ENCODE measurements at places on chromosomes 13 and 19.

GRCh38 chr13:50417597-50417996 lies 402.4 kb downstream of the KCNRG start:
- DNase-seq: no peak

DNA sequence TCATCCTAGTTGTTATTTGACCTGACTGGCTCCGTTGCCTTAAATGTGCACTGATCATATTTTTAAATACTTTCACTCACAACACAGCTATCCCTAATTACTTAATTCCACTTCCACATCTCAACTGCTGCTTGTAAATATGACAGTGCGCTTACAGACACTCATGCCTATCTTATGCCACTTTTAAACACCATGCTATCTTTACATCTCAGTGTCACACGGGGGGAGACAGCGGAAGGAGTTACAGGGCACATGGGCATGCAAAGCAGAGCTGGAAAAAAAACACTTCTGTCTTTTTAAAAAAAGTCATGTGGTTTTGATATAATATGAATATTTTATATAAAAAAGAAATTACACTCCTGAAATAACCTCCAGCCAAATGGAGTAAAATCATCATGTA lies 44.1 kb downstream of the SMAD9 start:
- no peak for DNase-seq

GRCh38 chr13:25248071-25248470 lies 39.2 kb downstream of the MTMR6 start:
- no peak for DNase-seq

GRCh38 chr19:15562861-15563260 lies 52.2 kb upstream of the CYP4F8 start:
- DNase-seq: no peak

- DNase-seq: no peak
Measured at GRCh38 chr19:5593343-5594255, 25.8 kb upstream of the TINCR start.

DNA sequence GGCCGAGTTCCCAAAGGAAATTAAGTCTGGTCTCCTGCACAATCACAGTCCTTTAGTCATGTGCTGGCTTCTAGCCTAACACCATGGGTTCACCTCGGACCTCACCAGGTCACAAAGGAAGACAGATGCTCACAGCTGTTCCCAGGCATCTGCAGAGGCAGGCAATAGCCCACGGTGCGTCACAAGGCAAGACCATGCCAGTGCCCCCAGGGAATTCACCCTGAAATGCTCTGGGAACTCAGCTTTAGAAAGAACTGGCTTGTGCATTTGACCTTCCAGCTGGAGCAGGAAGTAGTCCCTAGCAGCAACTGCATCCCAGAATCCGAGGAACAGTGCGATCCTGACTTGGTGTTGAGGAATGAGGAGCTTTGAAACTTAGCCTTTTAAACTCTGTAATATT lies 96.8 kb upstream of the WASF3 start:
- no peak for DNase-seq

DNA sequence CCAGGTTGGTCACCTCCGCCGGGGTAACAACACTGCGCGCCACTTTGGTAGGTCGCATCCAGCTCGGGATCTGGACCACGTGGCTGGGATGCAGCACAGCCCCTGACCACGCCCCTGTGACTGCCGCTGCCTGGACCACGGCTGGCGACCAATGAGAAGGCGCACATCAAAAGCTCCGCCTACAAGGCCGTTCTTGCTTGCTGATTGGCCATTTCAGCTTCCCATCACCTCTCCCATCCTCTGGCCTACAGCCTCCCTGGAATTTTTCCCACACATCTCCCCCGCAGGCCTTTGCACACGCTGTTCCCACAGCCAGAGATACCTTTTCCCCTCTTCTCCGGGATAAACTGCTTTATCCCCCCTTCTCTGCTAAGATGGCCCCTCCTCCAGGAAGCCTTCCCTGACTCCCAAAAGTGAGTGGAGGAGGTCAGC lies 12.5 kb upstream of the MAP1S start:
- no peak for DNase-seq

DNA sequence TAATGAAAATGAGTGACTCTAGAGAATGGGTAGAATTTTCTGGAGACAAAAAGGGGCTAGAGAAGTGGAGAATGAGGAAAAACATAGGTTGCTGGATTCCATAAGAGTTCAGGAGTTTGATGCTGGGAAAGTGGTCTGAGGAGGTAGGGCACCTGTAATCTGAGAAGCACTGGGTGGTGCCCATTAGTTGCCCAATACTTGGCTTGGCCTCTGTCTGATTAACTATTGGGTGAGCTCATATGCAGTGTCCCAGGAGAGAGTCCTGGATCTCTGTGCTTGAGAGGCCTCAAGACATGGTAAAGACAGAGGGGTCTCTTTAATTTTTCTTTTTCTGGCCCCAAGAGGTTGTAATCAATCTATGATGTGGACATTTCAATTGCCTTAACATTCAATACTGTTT lies 390.1 kb downstream of the TDRD3 start:
- DNase-seq: no peak

DNA sequence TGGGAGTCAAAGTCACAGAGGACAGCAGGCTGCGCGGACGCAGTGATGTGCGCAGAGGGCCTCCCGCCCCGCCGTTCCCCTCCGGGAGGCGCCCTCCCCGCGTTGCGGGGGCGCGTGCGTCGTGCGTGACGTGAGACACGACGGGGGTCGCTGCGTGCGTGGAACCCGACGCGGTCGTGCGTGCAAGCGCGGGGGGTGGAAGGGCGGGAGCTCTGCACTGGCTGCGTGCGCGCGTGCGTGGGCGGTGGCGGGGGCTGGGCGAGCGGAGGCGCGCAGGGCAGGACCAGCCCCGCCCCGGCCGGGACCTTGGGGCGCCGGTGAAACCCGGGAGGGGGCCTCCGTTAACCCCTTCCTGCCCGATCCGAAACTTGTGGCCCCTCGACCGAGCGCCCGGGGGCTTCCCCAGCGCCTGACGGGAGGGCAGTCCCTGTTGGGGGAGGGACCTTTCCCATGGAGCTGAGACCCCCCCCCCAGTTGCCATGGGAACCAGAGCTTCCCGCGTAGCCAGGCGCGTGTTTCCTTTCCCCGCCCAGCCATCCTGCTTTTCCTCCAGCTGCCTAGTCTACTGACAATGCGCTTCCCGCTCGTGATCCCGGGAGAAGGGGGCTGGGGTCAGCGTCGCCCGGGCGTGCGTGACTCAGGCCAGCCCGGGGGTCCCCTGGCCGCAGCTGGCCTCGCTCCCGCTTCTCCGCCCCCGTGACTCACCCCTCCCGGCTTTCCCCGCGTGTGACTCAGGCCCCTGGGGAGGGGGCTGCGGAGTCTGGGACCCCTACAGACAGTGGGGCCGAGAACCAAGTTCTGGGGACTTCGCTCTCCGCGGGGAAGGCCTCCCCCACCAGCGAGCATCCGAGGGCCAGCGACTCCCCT lies 7.3 kb upstream of the HOOK2 start:
- no peak for DNase-seq

DNA sequence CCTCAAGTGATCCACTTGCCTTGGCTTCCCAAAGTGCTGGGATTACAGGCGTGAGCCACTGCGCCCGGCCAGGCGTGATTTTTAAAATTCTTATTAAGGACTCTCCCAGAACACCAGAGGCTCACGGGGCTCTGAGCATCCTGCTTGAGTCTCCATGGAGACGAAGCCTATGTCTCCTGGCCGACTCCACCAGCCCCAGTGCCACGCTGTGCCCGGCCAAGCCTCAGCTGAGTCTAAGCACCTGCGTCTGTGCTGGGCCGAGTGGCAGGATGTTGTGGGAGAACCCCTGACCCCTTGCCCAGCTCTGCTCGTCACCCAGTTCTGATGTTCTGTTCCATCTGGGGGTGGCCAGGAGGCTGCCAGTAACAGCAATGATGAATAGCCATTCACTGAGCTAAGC lies 3.9 kb upstream of the CELF5 start:
- DNase-seq: no peak

- DNase-seq: no peak
Measured at GRCh38 chr13:110000534-110001345, 214.4 kb upstream of the IRS2 start.

GRCh38 chr13:50796463-50796862 lies 47.0 kb downstream of the DLEU7 start:
- no peak for DNase-seq

Data from thoracic aorta (tissue), 2 donors.